Activated T-helper 2 cell treated with anti-CD3 and anti-CD28 coated beads, Interferon-gamma antibody, Interleukin-2, Interleukin-4, amounts not matched to agents 10 μg/mL and 5 μg/mL and 100 μg/mL, durations not matched to agents 14 hours and 24 hours and 36 hours (primary cell): ENCODE measurements at places on chromosomes 2 and 18. TPM values are rescaled to one million over a fixed set of nuclear protein-coding genes. Genes with fewer than 3 reads are reported as not detected.

Gene MRO
- not detected in 2 replicates for total RNA-seq

Gene MLPH
- total RNA-seq: not detected in 2 replicates

Gene MSH2
- total RNA-seq: 66.2 and 66.7 TPM in 2 replicates

Gene OR6B2
- total RNA-seq: not detected in 2 replicates

Gene IL1B
- not detected in 2 replicates for total RNA-seq

Gene OXER1
- total RNA-seq: 1.1 and 1.3 TPM in 2 replicates

Gene FEV
- not detected in 2 replicates for total RNA-seq

Gene GREB1
- total RNA-seq: 0.23 and 0.25 TPM in 2 replicates

Gene TCF7L1
- total RNA-seq: 0.11 and 0.18 TPM in 2 replicates

Gene TUBB8B
- total RNA-seq: not detected in 2 replicates

Gene FAM237A
- not detected in 2 replicates for total RNA-seq

Gene MTHFD2
- 371 and 381 TPM in 2 replicates for total RNA-seq

Gene POTEJ
- total RNA-seq: not detected in 2 replicates

Gene CCDC148
- total RNA-seq: not detected in 2 replicates

Gene IL36A
- total RNA-seq: 0.34 TPM in 1 of 2 replicates, not detected in the other

Gene PTPN4
- 22.1 and 22.5 TPM in 2 replicates for total RNA-seq

Gene ANKRD29
- not detected in 2 replicates for total RNA-seq

Gene OSBPL1A
- 0.39 and 0.98 TPM in 2 replicates for total RNA-seq

Gene FNDC4
- 0.18 and 0.30 TPM in 2 replicates for total RNA-seq

Gene CHRND
- total RNA-seq: not detected in 2 replicates

Gene SLC30A3
- total RNA-seq: 1.7 and 1.9 TPM in 2 replicates

Gene TMEM18
- total RNA-seq: 24.1 and 26.3 TPM in 2 replicates

Gene CHRNA1
- total RNA-seq: not detected in 2 replicates

Gene SERPINB11
- not detected in 2 replicates for total RNA-seq

Gene PGAP1
- total RNA-seq: 31.2 and 31.4 TPM in 2 replicates

Gene ITGA6
- 0.11 and 0.25 TPM in 2 replicates for total RNA-seq

Gene SEPTIN10
- 1.4 and 2.9 TPM in 2 replicates for total RNA-seq

Gene SP140
- 316 and 317 TPM in 2 replicates for total RNA-seq

Gene KCNG3
- 0.14 and 0.16 TPM in 2 replicates for total RNA-seq

Gene SCYGR8
- not detected in 2 replicates for total RNA-seq

Gene UGT1A8
- not detected in 2 replicates for total RNA-seq

Gene PROKR1
- not detected in 2 replicates for total RNA-seq

Gene SNRPD1
- total RNA-seq: 164 TPM in 2 replicates

Gene SLC14A1
- 5.6 and 6.0 TPM in 2 replicates for total RNA-seq

Gene EML6
- total RNA-seq: 0.23 and 0.25 TPM in 2 replicates

Gene NXPH2
- not detected in 2 replicates for total RNA-seq

Gene GKN1
- not detected in 2 replicates for total RNA-seq

Gene AMMECR1L
- 19.3 and 19.4 TPM in 2 replicates for total RNA-seq

Gene KIF1A
- 0.97 and 2.2 TPM in 2 replicates for total RNA-seq

Gene ZSWIM2
- total RNA-seq: not detected in 2 replicates

Gene DQX1
- 0.39 and 0.94 TPM in 2 replicates for total RNA-seq

Gene HSBP1L1
- total RNA-seq: 12.0 and 15.5 TPM in 2 replicates

Gene SERPINB2
- total RNA-seq: not detected in 2 replicates

Gene SERPINB12
- not detected in 2 replicates for total RNA-seq

Gene PSMD14
- 106 and 110 TPM in 2 replicates for total RNA-seq

Gene DNAJC27
- 4.9 and 6.1 TPM in 2 replicates for total RNA-seq

Gene ERLEC1
- total RNA-seq: 36.0 and 36.2 TPM in 2 replicates

Gene SFT2D3
- total RNA-seq: 4.5 and 5.9 TPM in 2 replicates

Gene UGT1A3
- total RNA-seq: not detected in 2 replicates

Gene RNF103
- 12.4 and 12.7 TPM in 2 replicates for total RNA-seq

Gene MC4R
- total RNA-seq: not detected in 2 replicates

Gene SLC4A3
- total RNA-seq: 0.07 and 0.14 TPM in 2 replicates

Gene KCNE4
- total RNA-seq: not detected in 2 replicates
